EH (cell line): ENCODE measurements at places on chromosomes 11 and 22.
A peak's percentile ranks its signal among the peaks of the same experiment; 100 is the strongest.

- DNase-seq = peak; percentile 95
These were observed at the start of gene FOSL1 for GRCh38 chr11:65900125-65900898. FOSL1 (minus strand) TSS chr11:65900388; CDS start chr11:65900339, 49 bp downstream.

GRCh38 chr11:75260396-75261170 lies 20.0 kb downstream of the TPBGL start:
- DNase-seq = no peak

DNA sequence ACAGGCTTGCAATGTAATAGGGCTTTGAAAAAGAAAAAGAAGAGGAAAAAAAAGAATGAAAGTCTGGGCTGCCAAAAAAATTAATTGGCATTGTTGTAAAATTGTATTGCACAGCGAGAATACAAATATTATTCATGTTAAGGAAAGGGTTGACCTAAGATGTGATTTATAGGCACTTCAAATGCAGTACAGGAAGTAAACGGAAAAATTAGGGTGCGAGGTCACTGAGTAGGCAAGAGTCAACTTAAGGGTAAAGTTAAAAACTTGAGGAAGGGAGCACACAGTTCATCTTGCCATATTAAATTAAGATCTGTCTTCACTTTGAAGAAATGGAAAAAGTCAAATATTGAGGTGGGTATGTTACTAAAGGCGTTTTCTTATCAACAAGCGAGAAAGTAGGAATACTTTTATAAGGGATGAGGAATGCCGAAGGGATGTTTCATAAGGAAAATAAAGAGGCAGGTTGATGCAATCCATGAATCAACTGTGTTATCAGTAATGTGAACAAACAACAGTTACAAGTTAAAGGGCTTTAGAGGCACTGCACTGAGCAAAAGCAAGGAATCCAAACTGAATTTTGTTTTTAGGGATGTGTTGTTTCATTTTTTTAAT lies 123.0 kb downstream of the WT1 start:
- no peak for DNase-seq

GRCh38 chr11:32858731-32859130 lies 29.0 kb downstream of the PRRG4 start:
- DNase-seq = no peak

DNA sequence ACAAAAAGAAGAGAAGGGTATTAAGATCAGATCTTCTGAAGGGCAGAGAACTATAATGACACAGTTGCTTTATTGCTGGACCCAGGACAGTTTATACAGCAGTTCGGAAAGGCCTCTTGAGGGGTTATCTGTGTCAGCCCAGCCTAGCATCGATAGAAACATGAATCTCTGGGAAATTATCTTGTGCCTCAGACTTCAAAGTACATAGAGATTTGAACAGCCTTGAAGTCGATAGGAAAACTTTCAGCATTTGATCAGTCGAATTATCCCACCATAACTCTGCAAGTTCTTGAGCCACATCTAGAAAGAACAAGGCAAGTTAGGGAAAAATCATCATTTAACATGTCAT lies 2.5 kb upstream of the LMO2 start:
- DNase-seq = no peak

DNA sequence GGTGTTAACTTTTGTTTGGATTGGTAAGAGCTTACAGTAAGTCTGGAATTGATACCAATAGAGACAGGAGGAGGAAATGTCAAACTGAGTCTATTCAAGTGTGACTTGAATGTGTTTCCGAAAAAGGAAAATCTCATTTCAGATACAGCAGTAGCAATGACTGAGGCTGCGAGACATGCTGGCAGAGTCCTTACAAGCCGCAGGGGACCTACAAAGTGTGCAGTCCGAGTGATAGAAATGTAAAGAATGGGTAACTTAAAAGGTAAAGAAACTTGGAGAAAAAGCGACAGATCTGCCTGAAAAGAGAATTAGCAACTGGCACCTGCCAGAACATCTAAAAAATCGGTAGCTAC lies 444 bp downstream of the CWF19L2 start:
- DNase-seq = no peak

- no peak for DNase-seq
These were observed 55.2 kb upstream of the ZBED5 start for GRCh38 chr11:10913075-10913474.
